Activated naive CD4-positive, alpha-beta T cell treated with anti-CD3 and anti-CD28 coated beads, Interleukin-2, amount 10 ng/mL, durations not matched to agents 5 hours and 36 hours (primary cell): ENCODE measurements at places on chromosomes 6 and 20. TPM values are rescaled to one million over a fixed set of nuclear protein-coding genes. Genes with fewer than 3 reads are reported as not detected.

HLA-DOA gene
- 2.9 TPM for total RNA-seq

FAM162B gene
- not detected for total RNA-seq

HLA-DMB gene
- total RNA-seq: 9.2 TPM

ANGPT4 gene
- not detected for total RNA-seq

C20orf204 gene
- 2.7 TPM for total RNA-seq
